ENCODE measurements at places on chromosomes 5 and 9.

GRCh38 chr5:14057289-14057688 lies 85.9 kb upstream of the TRIO start:
- no peak for DNase-seq

GRCh38 chr5:83145241-83145640 lies 67.9 kb downstream of the XRCC4 start:
- no peak for DNase-seq

DNA sequence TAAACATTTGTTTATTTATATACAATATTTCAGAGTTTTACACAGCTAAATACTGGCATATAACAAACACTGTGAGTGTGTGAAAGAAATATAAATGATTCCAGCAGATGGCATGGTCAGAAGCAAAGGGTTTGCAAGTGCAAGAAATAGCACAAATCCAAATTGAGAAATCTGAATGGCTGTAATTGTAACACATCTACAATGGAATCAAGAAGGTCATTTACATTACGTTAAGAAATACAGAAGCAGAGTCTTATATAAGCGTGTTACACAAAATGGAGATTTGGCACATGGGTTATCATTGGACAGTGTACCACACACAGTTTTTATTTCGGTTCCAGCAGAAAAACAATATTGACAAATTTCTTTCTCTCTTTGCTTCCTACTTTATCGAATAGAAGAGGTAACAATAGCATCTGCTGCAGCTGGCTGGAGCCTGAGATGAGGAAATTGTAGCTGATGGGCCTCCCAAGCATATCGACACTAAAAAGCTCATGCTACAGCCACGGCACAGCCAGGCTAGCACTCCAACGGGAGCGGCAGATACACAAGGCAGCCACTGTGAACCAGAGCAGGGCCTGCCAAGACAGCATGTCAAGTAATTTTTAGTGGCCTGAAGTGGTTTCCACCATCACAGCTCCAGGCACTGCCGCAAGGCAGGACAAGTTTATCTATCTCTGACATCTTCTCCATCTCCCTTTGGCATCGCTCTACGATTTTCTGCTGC lies 564.6 kb upstream of the DMAC1 start:
- no peak for DNase-seq

GRCh38 chr9:83986765-83987401 lies 6.3 kb downstream of the RMI1 start:
- no peak for DNase-seq

DNA sequence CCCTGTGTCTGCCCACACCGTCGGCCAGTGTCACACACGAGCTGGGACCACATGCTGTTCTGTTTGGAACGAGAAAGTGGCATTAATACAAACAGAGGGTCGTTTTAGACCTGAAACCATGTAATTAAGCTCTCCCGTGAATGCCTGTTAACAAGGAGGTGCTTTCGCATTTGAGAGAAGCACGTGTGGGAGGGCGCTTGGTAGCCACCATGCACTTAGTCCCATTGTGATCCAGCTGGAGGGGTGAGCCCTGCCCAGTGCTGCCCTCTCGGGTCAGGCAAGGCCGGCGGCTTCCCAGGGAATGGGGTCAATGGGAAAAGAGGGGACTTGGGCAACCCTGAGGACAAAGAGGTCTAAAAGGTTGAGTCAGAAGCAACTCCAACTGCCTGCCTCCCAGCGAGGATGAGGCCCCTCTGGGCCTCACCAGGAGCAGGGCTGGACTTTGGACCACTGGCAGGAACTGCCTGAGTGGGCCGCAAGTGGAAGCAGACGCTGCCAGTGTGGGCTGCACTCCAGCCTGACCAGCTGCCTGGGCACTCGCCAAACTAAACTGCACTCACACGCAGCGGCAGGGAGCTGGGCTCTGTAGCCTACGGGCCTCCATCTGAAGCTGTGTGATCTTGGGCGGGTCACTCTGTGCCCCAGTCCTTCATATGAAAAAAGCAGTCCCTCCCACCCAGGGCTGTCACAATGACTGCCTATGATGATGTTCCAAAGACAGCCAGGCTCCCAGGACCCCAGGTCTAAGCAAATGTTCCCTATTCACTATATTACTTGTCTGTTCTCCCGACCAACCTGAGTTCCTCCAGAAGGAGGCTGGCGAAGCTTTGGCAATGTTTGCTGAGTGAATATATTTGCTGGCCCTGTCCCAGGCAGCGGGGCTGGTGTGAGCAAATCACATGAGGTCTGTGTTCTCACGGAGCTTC lies 195.7 kb downstream of the CDK5RAP2 start:
- peak; percentile 39 for DNase-seq

GRCh38 chr5:63217422-63217821 lies 638.8 kb downstream of the LRRC70 start:
- no peak for DNase-seq

DNA sequence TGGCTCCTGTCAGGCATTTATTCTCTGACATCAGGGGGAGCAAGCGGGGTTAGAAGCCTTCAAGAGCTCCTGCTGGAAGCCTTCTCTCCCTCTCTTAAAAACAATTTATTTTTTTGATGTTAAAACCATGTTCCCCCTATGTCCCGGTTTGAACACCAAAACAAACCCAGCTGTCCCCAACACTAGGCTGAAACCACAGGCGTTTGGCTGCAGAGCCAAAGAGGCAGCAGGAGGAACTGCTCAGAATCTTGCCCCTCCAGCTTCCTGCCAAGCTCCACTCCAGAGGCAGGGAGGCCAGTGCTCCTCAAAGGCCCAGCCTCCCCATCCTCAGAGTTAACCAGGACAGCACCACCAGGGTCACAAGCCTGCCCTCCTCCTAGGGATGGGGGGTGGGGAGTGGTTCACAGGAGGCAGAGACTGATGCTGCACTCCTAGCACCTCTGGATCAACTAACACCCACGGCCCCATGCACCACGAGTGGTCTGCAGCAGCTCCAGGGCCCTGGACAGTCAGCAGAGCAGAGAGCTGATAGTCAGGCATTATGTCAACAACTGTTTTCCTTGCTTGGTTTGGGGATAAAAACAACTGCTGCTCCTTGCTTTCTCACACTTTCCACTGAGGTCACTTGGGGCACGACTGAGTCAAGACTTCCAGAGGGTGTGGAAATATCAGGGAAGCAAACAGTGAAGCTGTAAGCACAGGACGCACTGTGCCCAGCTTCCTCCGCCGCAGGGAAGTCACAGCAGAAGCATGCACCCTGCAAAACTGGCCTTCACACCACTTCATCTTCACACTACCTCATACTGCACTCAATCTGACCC lies 96.5 kb upstream of the ADRA1B start:
- peak; percentile 20 for DNase-seq

DNA sequence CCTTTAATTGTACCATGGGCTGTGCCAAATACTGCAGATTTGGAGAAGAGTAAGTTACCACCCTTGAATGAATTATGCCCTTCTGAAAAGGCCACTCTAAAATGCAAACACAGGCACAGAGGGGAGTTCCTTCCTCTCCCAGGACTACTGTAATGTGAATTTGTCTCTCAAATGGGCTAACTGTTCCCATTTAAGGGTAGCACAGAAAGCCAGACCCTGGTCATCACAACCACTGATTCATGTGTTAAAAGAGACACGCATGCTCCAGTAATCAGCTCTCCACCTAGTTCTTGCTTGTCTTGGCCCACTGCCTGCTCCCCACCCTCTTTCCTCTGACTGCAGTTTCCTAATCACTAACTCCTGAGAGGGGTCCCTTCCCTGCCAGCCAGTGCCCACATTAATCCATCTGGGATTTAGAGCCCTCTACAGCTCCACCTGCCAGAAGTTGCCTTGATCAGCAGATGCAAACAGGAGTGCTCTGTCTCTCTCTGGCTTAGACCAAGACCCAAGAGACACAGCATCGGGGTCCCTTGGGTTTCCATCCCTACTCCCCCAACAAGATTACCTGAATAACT lies 382.4 kb downstream of the TMEM167A start:
- no peak for DNase-seq

DNA sequence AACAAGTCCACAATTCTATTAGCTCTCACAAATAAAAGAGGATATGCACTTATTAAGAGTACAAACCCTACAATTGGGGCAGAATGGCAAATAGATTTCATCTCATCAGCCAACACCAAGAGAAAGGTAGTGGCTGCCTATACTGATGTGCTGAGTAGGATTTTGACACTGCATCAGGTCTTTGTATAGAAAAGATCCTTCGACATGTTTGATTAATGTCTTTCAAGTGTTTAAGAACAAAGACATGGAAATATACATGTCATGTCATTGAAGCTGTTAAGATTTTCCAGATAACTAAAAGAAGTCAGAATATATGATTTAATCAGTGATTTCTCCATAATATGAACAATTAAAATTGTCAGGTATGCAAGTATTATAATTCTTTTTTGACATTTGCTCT lies 238.7 kb upstream of the GRAMD2B start:
- no peak for DNase-seq

GRCh38 chr5:52449516-52449915 lies 338.2 kb upstream of the ITGA1 start:
- no peak for DNase-seq

GRCh38 chr5:32711681-32712480 lies 760 bp downstream of the NPR3 start:
- peak; percentile 70 for DNase-seq

GRCh38 chr5:67960939-67961338 lies 254.6 kb upstream of the PIK3R1 start:
- DNase-seq, result no peak

DNA sequence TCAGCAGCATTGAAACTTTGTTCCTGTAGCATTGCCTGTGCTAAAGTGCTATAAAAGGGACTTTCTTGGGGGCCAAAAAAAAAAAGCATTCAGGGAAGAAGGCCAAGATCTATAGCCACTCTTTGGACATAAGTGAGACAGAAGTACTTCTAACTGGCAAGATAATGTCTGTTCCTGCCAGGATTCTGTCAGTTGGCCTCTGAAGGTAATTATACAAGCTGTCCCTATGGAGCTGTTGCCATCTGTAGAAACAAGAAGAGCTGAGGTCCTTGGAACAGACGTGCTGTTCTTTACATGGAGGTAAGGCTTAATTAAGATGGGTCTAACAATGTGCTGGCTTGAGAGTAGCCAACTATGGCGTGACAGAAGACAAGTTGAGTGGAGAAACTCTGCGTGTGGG lies 9.7 kb downstream of the KIF20A start:
- no peak for DNase-seq

DNA sequence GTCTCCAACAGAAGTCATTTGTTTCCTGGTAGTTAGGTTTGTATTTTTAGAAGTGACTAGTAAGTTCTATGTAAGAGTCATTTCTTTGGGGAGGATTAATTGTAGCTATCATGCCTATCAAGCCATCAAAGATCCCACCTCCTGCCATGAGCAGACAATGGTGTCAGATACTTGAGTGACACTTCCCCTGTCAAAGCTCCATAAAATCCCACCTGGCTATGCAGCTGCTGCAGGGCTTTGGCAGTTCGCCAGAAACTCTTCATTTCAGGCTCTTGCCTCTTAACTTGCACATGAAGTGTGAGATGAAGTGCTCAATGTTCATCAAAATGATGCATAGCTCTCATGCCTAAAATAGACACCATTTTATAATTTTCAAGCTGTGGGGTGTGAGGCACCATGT lies 312.1 kb downstream of the CDH12 start:
- no peak for DNase-seq

GRCh38 chr5:17129093-17129849 lies 88.2 kb upstream of the BASP1 start:
- no peak for DNase-seq

DNA sequence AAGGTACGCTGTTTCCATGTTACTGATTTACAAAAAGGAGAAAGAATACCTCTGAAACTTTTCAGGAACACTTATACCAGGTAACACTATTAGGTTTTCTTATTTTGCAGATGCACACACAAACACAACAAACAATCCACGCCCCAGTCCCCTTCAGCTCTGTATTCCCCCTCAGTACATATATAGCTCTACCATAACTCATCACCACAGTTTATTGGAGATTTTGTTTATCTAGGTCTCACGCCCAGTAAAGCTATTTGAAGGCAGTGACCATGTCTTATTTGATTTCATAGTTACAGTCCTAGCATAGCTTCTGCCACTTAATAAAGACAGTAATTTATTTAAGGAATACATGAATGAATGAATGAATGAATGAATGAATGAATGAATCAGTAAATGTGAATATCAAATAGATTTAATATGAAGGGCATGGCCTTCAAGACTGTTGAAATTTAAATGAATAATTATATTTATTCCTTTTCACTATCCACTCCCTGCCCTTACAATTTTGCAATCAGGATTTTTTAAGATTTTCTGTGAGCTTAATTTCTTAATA lies 32.9 kb downstream of the INVS start:
- no peak for DNase-seq

DNA sequence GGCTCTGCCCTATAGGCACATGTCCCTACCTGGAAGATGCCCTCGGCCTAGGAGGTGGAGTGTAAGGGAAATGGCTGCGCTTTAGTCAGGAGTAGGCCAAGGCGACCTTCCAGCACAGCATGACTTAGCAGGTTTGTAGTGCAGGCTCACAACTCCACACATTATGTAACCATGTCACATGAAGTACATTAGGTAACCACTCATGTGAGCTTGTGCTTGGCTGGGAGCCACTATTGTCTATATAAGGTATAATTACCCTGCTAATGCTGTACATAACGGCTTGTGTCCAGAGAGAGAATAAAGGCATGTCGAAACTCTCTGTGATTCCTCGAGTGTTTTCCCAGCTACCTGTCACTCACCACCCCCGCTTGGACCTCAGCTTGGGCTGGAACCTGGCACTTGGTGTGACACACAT lies 74.9 kb downstream of the CAMK4 start:
- no peak for DNase-seq

DNA sequence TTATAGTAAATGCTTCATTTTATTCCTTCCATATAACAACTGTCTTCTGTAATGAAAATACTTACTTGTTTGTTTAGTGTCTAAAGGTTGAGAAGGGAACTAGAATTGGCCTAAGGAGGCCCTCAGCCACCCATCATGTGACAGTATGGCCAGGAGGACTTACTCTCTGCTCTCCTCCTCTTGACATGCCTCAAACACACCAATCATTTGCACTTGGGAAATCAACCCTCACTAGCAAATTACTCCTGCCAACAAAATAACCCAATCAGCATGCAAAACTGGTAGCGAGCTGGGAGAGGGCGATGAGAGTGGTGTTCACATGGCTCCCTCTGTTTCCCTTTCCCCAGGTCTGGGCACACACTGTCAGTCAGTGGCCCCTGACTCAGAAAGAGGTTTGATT lies 58.6 kb upstream of the MEF2C start:
- DNase-seq, result no peak

DNA sequence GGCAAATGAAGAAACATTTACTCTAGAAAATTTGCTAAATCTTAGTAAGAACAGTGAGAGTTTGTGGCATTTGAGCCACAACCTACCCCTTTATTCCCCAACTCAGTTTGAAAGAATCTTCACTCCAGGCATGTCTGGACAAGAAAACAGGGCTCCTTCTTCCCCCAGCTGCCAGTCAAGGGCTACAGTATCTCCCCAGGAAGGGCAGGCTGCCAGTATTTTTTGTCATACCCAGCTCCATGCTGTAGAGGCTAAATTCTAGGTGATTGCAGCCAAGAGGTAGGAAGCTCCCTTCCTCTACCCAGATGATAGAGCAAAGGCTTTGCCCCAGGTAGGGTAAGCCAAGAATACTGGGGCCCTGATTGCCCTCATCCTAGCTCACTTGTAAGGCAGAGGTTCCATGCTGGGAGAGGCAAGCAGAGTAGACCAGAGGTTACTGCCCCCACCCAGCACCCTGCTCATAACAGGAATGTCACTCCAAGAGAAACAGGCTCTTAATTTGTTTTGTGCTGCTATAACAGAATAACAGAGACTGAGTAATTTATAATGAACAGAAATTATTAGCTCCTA lies 20.0 kb upstream of the GRPEL2 start:
- DNase-seq, result no peak

All from GM03348 (cell line).